PC-3 (cell line): ENCODE measurements at places on chromosomes 12 and 14. TPM values are rescaled to one million over a fixed set of nuclear protein-coding genes. Genes with fewer than 3 reads are reported as not detected.

- DNase-seq = no peak
These were observed 21.6 kb upstream of the SMUG1 start for GRCh38 chr12:54210400-54210790.

DNA sequence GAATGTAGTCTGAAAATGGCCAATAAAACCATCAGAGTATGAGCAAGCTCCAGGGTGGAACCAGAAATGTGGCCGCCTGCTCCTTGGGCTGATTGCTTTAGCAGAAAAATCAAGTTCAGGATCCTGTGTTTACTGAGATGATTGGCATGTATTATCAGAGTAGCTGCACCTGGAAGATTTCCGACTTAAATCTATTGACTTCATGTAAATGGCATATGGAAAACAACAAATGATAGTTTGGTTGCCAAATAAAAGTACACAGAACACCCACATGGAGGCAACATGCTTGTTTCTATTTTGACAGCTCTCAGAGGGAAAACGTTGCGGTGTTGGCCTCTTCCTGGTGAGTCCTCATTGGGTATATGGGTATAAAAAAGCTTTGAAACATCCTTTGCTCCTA is 31.3 kb downstream of the SOCS2 start:
- DNase-seq = no peak

Gene FUT8
- 129 and 132 TPM in 2 replicates for total RNA-seq

- DNase-seq = no peak
These were observed 72.3 kb upstream of the TMEM263 start for GRCh38 chr12:106883426-106883825.

GRCh38 chr12:55885113-55885512 is 42.4 kb upstream of the MMP19 start:
- DNase-seq = no peak

GRCh38 chr12:105330931-105331804 is 677 bp downstream of the C12orf75 start:
- DNase-seq = peak; percentile 19

GRCh38 chr14:64459405-64460136 is 5.7 kb upstream of the AKAP5 start:
- no peak for DNase-seq

Gene COL2A1
- total RNA-seq = 6.7 TPM in 2 replicates

Gene PLXNC1
- 0.15 TPM in 1 of 2 replicates, not detected in the other for total RNA-seq

GRCh38 chr12:47207340-47207717 is 127.6 kb upstream of the AMIGO2 start:
- no peak for DNase-seq

- DNase-seq = no peak
These were observed 14.1 kb downstream of the DGLUCY start for GRCh38 chr14:91127924-91128323.

Gene PLEKHH1
- total RNA-seq = 6.2 and 11.1 TPM in 2 replicates

Gene FAM181A
- total RNA-seq = not detected in 2 replicates

Gene TSPAN11
- total RNA-seq = not detected in 2 replicates

- DNase-seq = no peak
These were observed 24.6 kb upstream of the LTBP2 start for GRCh38 chr14:74636424-74637177.

DNA sequence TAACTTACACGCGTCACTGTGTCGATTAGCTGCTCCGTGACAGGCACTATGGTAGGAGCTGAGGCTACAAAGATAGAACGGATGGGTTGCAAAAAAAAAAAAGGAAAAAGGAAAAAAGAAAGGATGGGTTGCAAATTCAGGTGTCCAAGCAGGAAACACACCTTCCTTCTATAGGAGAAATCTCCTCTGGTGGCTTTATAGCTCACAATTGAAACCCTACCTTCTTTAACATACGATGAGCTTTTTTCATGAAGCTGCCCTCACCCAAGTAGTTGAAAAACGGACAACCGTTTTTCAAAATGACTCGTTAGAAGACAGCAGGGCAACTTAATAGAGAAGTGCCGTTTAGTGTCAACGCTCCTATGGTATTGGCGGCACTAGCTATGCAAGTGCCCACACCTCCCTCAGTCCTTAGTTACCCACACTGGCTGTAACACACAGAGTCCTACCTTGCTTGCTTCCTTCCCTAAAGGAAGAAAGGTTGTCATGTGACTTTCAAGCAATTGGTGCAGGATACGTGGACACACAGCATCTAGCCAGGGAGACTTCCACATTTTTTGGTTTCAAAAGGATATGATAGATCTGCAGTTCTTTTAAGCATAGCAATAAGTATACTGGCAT is 682 bp upstream of the TRIP11 start:
- peak; percentile 28 for DNase-seq

DNA sequence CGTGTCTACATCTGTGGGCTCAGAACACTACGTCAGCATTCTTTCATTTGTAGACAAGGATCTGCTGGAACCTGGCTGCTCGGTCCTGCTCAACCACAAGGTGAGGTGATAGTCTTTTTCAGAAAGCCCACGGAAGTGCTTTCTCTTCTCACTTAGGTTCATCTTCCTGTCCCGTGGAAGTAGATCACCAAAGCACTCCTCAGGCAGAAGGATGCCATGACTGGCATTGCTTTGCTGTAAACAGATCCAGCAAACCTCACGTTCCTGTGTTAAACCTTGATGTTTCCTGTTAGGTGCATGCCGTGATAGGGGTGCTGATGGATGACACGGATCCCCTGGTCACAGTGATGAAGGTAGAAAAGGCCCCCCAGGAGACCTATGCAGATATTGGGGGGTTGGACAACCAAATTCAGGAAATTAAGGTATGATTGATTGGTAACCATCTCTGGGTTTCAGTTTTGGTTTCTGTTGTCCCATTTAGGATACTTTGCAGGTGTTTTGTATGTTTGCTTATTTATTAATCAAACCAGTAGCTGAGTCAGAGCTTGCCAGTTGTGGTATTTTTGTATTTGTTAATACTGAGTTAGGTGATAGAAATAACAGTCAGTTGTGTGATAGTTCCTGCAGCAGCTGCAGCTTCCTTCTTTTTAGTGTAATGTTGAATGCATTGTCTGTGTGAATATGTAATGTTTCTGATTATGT is 7.5 kb downstream of the PSMC1 start:
- no peak for DNase-seq

Gene OR4N2
- not detected in 2 replicates for total RNA-seq

Gene PHC1
- 6.9 and 7.0 TPM in 2 replicates for total RNA-seq

Gene IKZF4
- 1.0 and 2.8 TPM in 2 replicates for total RNA-seq

Gene LMO3
- 2.3 TPM in 1 of 2 replicates, not detected in the other for total RNA-seq

DNA sequence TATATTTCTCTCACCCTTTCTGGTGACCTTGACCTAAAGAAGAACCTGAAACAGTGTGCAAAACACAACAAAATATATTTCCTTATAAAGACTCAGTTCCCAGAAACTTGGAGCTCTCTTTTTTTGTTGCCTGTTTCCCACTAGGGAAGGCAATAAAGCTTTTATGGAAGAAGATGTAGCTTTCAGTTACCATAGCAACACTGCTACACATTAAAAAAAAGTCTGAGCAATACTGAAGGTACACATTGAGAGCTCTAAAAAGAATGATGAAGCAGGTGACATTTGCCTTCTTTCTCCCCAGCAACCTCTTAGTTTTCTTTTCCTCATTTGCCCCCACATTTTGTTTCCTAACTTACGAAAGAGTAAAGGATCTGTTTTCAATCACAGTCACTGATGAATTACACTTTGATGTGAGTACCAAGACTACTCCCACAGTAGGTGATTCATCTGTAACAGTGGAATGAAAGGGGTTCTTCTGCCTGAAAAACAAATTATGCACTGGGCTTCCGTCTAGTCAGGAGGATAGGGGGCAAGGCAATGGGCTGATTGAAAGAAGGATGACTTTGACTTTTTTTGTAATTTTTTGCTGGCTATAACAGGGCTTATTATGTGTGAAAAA is 1.1 kb upstream of the CATSPERB start:
- peak; percentile 14 for DNase-seq

DNA sequence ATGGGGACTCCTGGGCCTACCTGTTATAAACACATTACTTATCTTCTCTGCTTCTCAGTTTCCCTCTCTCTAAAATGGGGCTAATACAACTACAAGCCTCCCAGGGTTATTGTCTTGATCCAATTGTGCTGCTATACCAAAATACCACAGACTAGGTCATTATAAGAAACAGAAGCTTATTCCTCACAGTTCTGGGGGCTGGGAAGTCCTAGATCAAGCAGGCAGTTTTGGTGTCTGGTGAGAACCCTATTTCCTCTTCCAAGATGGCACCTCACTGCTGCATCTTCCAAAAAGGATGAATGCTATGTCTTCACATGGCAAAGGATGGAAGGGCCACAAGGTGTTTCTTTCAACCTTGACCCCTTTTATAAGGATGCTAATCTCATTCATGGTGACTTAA is 732.9 kb upstream of the TBX3 start:
- no peak for DNase-seq

DNA sequence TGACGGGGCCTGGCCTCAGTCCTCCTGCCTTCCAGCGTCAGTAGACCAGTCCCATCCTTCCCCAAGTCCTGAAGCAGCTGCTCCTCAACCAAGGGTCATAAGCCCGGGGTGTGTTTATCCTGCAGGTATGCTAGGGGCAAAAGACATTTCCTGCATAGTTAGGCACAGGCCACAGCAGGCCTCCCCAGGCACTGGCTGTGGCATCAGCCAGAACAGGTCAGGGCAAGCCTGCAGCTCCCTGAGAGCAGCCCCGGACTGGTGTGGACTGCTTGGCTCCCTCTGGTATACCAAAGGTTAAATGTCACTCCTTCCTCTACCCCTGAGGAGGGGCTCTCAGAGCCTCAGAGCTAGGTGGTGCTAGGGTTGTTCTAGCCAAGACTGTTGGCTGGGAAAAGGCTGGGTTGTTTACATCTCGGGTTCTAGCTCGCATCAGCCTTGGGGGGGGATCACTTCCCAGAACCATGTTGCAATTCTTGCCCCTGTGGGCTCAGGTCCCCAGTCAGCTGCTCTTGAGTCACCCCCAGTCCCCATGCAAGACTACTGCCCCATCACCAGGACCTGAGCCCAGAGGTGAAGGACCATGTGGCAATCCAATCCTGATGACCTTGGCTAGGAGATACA is 2.9 kb downstream of the MMP14 start:
- DNase-seq = no peak

- no peak for DNase-seq
These were observed 120.1 kb downstream of the MDGA2 start for GRCh38 chr14:47555333-47555732.

DNA sequence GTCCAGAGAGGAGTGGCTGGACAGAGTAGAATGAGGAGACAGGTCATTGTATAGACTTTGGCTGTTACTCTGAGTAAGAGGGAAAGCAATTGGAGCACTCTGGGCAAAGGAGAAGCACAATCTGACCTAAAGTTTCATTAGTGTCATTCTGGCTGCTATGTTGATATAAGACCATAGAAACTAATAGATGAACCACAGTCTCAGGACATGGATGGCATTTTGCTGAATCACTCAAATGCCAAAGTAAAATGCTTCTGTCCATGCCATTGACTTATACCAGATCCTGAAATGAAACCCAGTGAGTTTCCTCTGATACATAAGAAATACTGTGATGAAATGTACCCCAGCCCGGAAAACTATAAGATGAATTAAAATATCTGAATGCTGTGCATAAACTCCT is 65.8 kb upstream of the COCH start:
- DNase-seq = peak; percentile 12

- no peak for DNase-seq
These were observed 7.0 kb downstream of the TMEM121 start for GRCh38 chr14:105533391-105533790.

Gene CLMN
- total RNA-seq = 3.5 and 3.7 TPM in 2 replicates

- DNase-seq = no peak
These were observed 187.5 kb upstream of the TMEM132C start for GRCh38 chr12:128079446-128079845.

DNA sequence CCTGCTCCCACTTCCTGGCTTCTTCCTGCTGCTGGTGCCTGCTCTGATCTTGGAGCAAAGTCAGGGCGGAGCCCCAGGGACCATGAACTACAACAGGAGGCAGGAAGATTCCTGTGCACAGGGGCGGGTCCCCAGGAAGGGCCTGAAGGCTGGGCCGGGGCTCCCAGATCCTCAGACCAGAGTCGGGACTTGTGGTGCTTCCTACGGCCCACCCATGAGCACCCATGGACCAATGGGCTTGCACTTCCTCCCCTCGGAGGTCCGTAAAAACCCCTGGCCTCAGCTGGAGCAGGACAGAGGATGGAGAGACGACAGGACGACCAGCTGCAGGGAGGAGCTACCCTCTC is 1287.1 kb downstream of the TMEM121 start:
- DNase-seq = no peak

DNA sequence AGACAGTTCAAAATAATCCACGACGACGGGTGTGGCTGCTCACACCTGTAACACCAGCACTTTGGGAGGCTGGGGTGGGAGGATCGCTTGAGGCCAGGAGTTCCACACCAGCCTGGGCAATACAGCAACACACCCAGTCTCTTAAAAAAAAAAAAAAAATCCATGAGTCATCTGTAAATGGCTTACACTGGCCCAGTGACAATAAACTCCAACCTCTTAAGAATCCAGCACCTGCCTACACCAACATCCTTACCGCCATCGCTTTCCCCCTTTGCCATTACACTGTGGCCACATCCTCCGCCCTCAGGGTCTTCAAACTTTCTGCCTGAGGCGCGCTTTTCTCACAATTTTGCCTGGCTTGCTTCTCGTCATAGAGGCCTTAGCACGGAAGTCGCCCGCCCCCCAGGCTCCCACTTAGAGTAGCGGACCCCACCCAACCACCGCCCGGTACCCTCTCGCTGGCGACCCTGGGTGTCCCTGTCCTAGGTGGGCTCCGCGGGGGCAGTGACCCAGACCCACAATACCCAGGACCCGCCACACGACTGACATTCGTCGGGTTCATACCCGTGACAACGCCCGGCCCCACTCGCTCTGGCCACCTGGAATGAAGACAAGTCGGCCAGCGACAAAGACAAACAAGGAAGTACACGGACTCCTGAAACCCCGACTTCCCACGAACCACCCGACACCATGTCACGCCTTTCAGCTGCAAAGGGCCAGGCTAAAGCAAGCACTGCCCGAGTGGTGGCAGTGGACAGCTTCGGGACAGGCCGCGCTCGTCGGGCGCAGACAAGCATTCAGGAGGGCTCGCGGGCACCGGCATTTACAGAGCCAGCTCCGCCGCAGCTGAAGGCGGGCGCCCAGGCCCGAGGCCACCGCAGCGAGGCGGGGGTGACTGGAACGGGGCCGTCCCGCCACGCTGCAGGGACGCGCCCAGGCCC is 636 bp downstream of the GOLGA3 start:
- DNase-seq = peak; percentile 77

Gene RBM19
- 61.7 and 68.0 TPM in 2 replicates for total RNA-seq

Gene PROX2
- not detected in 2 replicates for total RNA-seq
